Activated T-helper 2 cell treated with anti-CD3 and anti-CD28 coated beads, Interferon-gamma antibody, Interleukin-2, Interleukin-4, amounts not matched to agents 10 μg/mL and 5 μg/mL and 100 μg/mL, durations not matched to agents 14 hours and 24 hours and 36 hours (primary cell): ENCODE measurements at places on chromosomes 12 and 14. TPM values are rescaled to one million over a fixed set of nuclear protein-coding genes. Genes with fewer than 3 reads are reported as not detected.

DNA sequence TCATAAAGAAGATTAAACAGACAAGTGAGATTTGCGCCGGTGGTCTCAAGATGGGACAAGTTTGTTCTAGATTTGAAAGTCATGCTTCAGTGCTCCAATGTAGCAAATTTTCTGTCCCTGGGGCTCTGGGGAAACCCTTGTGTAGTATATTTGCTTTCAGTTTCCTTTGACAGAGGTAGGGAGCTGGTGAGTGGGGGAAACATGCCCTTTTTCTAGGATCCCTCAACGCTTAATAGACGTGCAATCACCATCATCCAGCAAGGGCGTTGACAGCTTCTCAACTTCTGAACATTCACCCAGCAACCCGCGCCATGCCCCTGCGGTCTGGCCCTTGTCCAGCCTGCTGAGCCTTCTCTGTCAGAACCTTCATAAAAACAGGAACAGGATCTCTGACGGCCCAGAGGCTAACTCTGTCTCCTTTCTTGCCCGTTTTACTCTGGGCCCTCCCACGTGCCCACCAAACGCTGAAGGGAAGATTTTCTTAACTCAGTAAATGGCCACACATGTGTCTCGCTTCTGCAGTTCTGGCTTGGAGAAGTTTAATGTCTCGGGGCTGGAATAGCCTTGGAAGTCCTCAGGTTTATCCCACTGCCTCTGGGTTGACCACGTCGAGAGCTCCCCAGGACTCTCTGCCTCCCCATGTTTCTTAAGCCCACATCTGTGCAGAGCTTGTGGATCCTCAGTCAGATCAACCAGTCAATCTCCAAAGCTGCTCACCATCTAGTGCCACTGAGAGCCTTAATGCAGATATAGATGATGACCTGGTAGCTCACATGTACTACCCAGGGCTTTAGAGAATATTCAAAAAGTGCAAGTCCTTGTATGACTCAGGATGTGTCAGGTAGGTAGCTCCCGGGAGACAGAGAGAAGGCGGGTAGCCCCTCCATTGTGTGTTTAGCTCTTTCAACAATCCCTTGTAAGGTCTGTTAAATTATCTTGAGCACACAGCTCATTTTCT, 58.1 kb upstream of the CCND2 start:
- H3K27ac ChIP-seq = peak overlapping the region; percentile 70
- no peaks in the 10 kb centered on the region for H3K36me3 ChIP-seq
- H3K27me3 ChIP-seq = peaks cover 2% of the 10 kb centered on the region
- peak overlapping the region; percentile 46 for H3K4me3 ChIP-seq

GRCh38 chr14:54638135-54638446, 71.2 kb downstream of the SAMD4A start:
- no peak for DNase-seq
- no peaks in the 10 kb centered on the region for H3K36me3 ChIP-seq
- H3K4me1 ChIP-seq = peaks cover 1% of the 10 kb centered on the region
- H3K27ac ChIP-seq = no peak overlapping the region
- H3K27me3 ChIP-seq = peaks cover 19% of the 10 kb centered on the region

Gene SIX1
- total RNA-seq = 0.30 and 0.48 TPM in 2 replicates

Gene EXOC3L4
- not detected in 2 replicates for total RNA-seq

DNA sequence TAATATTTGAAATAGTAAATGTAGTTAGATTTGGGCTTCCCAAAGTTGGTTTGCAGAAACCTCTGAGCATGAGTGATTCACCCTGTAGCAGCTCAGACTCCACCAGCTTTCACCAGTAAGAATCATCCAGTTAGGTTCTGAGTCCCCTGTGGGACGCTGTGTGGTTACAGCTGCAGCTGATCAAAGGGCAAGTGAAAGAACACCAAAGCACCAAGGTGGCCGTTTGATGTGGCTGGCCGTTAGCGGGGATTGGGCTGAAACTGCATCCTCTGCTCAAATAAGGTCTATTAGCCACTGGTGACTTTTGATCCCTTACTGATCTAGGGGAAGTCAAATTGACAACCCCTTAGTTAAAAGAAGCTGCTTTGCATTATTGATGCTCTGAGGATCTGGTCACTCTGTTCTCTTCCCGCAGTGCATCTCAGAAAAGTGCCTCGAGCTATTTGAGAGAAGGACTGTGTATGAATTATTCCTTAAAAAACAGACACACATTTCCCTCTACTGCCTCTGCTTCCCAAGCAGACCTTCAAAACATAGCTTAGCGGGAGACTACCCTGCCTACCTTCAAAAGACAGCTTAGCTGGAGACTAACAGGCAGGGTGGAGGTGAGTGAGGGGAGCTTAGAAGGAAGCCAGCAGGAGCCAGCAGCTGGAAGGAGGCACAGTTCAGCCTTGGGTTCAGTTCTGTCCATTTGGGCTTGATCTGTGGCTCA, 3.7 kb downstream of the ABHD12B start:
- H3K4me1 ChIP-seq = peaks cover 25% of the 10 kb centered on the region
- peak; percentile 65 for DNase-seq
- H3K4me3 ChIP-seq = no peak overlapping the region
- H3K27me3 ChIP-seq = peaks cover 73% of the 10 kb centered on the region
- no peaks in the 10 kb centered on the region for H3K36me3 ChIP-seq
- H3K27ac ChIP-seq = no peak overlapping the region

Gene KRT77
- total RNA-seq = not detected in 2 replicates

Gene E2F7
- total RNA-seq = 14.3 and 17.7 TPM in 2 replicates

Gene SLCO1B1
- not detected in 2 replicates for total RNA-seq

DNA sequence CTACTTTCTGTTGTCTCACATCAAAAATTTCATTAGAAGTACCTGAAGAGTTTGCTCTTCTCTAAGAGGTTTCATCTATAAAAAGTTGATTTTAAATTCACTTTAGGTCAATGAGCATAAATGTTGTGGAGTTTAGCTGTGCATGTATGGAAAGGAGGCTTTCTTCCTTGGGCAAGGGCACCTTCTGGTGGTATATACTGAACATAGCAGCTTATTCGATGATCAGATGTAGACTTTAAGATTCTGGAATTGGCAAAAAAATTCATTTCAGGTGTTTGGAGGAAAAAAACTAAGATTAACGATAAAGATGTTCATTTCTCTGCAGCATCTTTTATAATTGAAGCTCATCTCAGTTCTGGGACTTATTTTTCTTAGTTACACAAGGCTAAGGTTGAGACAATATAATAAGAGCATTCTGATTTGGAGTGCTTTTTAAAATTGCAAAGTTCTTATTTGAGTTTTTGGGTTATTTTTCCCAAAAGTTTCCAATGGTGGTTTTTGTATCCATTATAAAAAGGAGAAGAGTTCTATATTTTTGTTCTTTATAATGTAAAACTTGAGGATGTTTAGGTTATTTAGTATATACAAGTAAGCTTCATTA, 46.8 kb downstream of the TMEM117 start:
- no peak for DNase-seq
- no peaks in the 10 kb centered on the region for H3K4me1 ChIP-seq
- no peaks in the 10 kb centered on the region for H3K36me3 ChIP-seq
- no peak overlapping the region for H3K4me3 ChIP-seq

Gene SLC6A13
- 0.18 and 0.21 TPM in 2 replicates for total RNA-seq

Gene SLC25A21
- total RNA-seq = not detected in 2 replicates

DNA sequence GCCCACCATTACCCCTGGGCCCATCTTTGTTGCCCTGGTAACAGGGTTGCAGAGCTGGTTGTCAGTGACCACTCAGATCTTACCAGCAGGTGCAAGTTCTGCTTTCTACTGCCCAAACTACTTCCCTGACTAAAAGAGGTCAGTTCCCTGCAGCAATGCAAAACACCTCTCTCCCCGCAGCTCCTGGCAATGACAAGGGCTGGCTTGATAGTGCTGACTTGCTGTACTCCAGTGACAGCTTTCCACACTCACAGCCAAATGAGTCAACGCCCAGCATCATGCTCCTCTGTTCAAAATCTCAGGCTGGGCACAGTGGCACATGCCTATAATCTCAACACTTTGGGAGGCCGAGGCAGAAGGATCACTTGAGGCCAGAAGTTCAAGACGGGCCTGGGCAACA, 90.6 kb downstream of the CIT start:
- H3K27me3 ChIP-seq = no peaks in the 10 kb centered on the region
- DNase-seq = no peak
- H3K27ac ChIP-seq = no peak overlapping the region
- no peak overlapping the region for H3K4me3 ChIP-seq
- peaks cover 47% of the 10 kb centered on the region for H3K36me3 ChIP-seq

DNA sequence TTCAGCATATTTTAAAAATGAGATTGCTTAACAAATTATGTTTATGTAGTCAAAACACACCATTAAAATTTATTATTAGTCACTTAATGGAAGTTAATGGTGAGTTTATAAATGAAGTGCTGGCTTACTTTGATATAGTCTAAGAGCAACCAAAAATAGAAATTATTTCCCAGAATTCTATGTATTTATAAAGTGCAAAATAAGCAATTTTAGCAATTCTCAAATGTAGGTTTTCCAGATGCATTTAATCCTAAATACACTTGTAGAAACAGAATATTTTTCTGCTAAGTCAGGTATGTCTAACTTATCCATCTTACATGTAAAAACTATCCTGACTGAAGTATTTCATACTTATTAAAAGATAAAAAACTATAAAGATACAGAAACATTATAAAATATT, 11.2 kb downstream of the LMO3 start:
- H3K27ac ChIP-seq = no peak overlapping the region
- no peaks in the 10 kb centered on the region for H3K27me3 ChIP-seq
- no peak for DNase-seq
- H3K36me3 ChIP-seq = no peaks in the 10 kb centered on the region
- H3K4me1 ChIP-seq = no peaks in the 10 kb centered on the region

Gene CFL2
- total RNA-seq = 7.1 and 8.4 TPM in 2 replicates
